ENCODE measurements at places on chromosomes 5 and 9. TPM values are rescaled to one million over a fixed set of nuclear protein-coding genes. Genes with fewer than 3 reads are reported as not detected.
A peak's percentile ranks its signal among the peaks of the same experiment; 100 is the strongest.

The ENTPD2 gene
- not detected for total RNA-seq

DNA sequence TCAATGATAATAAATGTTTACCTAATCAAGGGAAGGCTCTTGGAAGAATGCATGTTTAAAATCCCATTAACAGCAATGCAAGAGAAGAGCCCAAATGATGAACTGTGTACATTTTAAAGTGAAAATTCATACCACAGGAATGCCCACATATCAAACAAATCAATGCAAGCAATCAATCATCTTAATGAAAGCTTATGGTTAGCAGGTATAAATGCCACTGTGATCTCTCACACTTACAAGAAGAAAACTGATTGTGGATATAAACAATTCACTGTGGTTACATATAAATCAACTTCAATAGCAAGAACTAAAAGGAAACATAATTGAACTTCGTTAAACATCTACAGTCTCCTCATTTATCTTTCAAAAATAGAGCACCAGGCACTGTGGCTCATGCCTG lies 161.0 kb upstream of the RORB start:
- DNase-seq: no peak

DNA sequence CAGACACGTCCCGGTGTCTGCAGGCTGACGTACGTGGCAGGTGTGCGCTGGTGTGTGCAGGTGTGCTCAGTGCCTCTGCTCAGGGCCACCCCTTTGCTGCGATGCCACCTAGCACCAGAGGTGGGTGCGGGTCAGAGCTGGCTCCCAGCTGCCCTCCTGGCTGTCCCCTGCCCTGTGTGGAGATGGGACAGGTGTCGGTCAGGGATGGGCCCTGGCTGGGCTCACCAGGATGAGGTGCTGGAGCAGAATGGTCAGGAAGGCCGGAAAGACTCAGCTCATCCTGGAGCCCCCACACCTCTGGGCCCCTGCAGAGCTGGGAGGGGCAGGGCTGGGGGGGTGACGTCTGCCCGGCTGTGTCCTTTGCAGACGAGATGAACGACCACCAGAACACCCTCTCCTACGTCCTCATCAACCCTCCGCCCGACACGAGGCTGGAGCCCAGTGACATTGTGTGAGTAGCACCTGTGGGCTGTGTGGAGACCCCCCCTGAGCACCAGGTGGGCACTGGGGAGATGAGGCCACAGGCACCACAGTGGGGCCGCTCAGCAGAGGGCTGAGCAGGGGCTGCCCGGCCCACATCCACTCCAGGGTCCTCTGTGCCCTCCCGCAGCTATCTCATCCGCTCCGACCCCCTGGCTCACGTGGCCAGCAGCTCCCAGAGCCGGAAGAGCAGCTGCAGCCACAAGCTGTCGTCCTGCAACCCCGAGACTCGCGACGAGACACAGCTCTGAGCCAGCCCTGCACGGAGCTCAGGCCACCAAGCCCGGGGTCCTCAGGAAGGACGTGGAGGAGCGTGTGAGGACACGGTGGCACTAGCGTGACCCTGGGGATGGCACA lies 89.7 kb downstream of the KCNT1 start:
- no peak for DNase-seq

GRCh38 chr5:151461312-151461711 lies 13.9 kb downstream of the SLC36A1 start:
- no peak for DNase-seq

DNA sequence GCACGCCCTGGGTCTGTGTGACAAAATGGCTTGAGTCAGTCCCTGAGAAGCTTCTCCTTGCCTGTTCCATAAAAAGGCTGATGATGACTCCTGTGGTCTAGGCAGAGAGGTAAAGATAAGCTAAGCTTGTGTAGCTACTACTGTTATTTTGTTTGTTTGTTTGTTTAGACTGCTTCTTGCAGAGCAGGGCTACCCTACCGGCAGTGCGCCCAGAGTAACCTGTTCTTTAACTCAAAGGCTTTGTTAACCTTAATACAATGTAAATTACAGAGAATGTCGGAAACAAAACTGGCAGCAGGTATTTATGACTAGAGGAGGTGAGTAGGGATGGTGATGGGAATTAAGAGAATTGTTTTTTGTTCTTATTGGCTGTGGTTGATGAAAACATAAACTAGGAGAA lies 87.6 kb downstream of the F2RL2 start:
- DNase-seq: no peak

DNA sequence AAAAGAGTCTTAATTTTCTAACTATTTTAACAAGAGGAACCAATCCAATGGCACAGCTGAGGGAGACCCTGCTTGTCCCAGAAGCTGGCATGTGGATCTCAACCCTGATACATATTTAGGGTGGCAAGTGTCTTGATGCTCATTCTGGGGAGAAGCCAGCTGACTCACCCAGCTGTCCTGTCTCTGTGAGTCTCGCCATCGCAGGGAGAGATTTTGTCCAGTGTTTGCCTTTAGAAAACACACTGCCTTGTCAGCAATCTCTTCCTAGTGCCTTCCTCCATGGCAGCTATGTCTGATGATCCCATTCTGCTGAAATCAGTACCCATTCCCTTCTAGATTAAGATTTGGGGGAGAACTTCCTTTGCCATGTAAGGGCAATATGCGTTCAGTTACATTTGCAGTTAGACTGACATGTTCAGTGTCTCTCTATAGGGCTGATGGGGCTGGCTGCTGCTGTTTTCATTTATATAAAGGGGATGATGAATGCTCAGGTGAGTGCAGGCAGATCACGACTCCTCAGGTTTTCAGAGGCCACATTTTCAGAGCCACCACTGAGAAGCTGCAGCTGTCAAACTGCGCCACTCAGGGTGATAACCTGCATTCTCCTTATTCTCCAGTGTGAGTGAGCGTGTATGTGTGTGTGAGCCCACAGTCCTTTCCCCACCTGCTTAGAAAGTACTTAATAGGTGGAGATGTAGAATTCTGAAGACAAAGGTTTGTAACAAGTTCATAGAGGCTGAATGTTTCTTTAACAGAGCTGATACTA lies 217.0 kb downstream of the GAS1 start:
- DNase-seq: no peak

DNA sequence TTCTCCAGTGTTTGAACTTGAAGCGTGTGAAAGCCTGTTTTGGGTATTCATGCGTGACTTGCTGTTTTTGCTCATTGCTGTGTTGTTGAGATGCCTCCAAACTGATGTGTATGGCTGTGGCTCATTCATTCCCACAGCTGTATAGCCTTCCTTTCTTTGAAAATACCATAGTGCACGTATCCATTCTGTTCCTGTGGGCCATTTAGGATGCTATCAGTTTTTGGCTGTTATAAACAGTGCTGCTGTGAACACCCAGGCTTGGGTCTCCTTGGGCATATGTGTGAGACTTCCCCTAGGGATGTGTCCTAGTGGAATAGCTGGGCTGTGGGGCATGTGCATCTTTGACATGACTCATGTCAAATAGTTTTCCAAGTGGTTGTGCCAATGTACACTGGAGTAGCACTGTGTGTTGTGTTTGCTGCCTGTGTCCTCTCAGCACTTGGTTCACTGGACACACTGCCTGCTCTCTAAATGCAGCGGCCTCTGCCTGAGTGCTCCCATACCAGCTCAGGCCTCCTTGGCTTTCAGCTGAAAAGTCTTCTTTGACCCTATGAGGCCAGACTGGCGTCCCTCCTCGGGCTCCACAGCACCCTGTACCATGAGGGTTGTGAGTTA lies 102.6 kb upstream of the TBC1D2 start:
- peak; percentile 24 for DNase-seq

DNA sequence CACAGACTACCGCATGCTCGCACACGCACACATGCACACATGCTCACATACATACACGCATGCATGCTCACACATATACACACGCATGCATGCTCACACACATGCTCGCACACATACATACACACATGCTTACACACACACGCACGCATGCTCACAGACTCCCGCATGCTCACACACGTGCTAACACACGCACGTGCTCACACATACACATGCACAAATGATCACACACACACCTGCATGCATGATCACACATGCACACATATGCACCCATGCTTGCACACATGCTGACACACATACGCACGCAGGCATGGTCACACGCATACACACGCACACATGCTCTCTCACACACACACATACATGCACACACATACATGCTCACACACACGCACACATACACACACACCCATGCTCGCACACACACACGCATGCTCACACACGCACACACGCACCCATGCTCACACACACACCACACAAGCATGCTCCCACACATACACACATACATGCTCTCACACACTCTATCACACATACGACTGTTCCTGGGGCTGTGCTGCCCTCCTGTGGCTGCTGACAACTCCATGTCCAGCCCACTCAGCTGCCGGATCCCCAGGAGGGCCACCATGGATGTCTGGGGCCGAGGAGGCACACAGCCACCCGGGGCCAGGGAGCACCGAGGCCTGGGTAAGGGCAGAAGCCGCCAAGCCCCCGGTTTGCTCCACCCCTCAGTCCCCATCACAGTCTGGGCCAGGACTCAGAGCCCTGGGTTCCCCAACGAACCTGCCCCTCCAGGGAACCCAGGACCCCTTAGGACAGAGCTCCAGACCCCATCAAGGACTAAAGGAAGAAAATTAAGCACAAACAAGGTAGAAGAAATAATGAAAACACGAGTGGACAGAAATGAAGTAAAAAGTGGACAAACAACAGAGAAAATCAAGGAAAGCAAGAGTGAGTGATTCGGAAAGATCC lies 31.4 kb upstream of the EGFL7 start:
- DNase-seq: peak; percentile 66

The ATP6V0E1 gene
- 96.0 TPM for total RNA-seq

DNA sequence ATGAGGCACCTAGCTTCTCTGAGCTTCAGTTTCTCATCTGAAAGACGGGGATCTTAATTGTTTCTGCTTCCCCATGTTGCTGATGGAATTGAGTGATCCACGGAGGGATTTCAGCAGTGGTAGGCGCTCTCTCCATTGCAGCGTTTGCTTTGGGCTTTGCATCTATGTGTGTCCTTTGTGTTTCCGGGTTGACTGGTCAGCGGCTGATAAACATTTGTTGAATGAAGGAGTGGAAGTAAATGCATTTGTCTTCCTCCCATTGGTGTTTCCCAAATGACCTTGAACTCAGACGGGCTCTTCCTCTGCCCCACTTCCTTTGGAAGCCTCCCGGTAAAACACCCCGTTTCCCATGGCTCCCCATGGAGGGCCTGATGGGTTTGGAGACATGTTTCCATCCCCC lies 117.2 kb downstream of the GAPVD1 start:
- DNase-seq: no peak

The MORN5 gene
- not detected for total RNA-seq

The KCNIP1 gene
- not detected for total RNA-seq

DNA sequence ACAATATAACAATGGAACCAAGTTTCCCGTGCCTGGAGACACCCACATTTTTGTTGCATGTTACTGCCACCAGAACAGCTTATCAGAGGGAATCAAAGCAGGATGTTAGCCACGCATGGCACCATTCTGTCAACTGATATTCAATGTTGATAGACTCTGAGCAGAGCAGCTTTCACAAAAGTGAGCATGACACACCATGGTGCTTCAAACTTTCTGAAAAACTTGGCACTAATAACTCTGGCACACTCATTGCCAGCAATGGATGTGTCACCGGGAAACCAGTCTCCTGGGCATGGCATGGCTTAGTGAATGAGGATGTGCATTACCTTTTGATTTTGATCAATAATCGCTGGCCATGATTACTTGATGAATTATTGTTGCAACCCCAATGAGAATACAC lies 19.7 kb downstream of the NIPSNAP3B start:
- no peak for DNase-seq

The MIER3 gene
- total RNA-seq: 14.4 TPM

- no peak for DNase-seq
Observed at GRCh38 chr5:77774981-77775789, 954 bp downstream of the TBCA start.

DNA sequence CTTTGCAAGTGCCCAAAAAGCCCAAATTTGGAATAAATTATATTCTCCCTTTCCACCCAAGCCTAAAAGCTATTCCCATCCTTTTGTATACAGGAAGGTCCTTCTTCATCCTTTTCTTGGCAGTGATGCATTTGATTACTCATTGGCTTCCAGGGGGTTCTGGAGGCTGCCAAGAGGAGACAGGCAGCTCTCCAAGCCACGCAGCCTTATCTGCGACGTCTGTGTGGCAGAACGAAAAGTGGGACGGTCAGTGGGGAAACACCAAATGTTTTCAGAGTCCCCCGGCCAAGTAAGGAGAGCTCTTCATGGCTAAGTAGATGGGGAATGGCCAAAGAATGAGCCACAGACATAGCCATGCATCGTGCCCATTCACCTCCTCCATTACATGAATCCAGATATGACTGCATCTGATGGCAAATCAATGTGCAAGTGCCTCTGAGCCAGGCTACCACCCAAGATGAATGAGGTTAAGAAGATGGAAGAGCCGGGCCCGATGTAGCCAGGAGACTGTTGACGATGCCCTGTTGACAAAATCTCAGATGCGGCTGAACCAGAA lies 12.1 kb downstream of the ADAM19 start:
- DNase-seq: peak; percentile 97

The FGD3 gene
- not detected for total RNA-seq

DNA sequence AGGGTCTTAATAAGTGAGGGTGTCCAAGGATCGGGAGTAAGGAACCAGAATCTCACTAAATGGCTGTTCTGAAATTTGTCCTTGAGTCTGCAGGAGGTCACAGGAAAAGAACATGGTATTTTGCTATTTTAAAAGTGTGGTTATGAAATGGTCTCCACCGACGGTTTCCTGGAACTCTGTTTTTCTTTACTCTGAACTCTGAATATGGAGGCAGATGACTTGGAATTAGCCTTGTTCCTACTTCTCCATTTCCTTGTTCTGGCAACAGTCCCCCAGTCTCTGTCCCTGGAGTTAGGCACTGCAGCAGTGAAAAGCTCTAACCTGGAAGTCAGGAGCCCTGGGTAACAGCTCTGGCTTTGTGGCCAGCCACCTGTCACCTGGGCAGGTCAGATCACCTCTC lies 46.6 kb upstream of the C5orf58 start:
- no peak for DNase-seq

DNA sequence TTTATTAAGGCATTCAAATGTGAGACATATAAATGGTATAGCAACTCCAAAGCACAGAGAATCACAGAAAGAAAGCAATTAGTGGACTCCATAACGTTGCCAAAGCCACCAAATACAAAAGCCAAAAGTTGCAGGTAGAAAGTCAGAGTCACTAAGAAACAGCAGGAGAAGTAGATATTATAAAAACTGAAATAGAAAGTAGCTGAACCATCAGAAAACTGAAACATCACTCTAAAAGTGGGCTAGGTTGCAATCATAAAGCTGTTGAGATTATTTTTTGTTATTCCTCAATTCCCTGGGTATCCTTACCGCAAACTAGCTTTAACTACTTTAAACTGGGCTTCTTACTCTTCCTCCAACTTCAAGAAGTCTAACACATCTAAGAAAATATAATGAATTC lies 108.1 kb upstream of the ARRDC3 start:
- no peak for DNase-seq

GRCh38 chr9:83440641-83441040 lies 97.6 kb downstream of the FRMD3 start:
- no peak for DNase-seq

The FSTL4 gene
- total RNA-seq: not detected

- no peak for DNase-seq
Observed at GRCh38 chr5:157925786-157926671, 67.1 kb upstream of the CLINT1 start.

DNA sequence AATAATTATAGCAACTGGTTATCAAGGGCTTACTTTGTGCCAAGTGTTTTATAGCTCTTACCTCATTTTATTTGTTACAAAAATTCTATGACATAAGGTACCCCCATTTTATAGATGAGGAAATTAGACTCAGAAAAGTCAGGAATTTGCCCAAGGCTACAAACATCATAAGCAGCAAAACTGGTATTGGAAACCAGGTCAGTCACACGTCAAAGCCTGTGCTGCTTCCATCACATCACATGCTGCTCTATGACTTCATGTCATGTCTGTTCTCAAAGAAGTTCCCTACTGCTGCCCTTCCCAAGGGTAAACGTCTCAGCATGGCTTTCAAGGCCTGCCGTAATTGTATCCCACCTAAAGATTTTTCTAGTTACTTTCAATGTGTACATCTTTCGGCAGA lies 6.9 kb upstream of the KIF2A start:
- no peak for DNase-seq

Measured in RPMI7951 (cell line).